ENCODE measurements at places on chromosomes 5 and 9.

DNA sequence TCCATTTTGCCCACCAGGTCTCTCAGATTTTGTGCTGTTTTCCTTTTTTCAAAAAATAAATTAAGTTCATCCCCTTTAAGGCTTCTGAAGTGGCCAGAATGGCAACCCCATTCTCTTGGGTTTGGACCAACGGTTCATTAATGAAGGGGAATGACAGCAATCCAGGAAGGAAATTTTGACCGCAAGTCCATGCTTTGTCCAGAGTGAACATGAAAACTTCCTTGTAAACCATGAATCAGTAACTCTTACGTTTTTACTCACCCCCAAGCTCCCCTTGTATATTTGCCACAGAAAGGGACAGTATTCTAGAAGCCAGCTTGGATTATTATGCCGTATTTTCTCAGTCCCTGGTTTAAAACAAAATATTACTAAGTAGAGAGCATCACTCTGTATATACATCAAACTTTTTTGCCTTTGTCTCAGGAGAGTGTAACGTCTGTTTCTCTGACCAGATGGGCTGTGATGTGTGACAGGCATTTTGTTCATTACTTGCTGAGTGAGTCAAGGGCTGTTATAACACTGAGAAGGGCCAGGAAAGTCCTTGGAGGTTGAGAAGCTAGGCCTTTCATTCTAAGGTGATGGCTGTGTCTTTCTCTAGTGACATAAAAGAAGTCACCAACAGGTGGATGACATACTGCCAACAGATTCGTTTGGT is 148.2 kb downstream of the SMARCA2 start:
- no peak for DNase-seq

- peak; percentile 75 for DNase-seq
These were observed 59.9 kb upstream of the TLR4 start for GRCh38 chr9:117644133-117644931.

GRCh38 chr9:108972626-108973209 is 38.5 kb downstream of the ABITRAM start:
- no peak for DNase-seq

GRCh38 chr9:136143215-136144001 is 24.7 kb upstream of the TMEM250 start:
- no peak for DNase-seq

DNA sequence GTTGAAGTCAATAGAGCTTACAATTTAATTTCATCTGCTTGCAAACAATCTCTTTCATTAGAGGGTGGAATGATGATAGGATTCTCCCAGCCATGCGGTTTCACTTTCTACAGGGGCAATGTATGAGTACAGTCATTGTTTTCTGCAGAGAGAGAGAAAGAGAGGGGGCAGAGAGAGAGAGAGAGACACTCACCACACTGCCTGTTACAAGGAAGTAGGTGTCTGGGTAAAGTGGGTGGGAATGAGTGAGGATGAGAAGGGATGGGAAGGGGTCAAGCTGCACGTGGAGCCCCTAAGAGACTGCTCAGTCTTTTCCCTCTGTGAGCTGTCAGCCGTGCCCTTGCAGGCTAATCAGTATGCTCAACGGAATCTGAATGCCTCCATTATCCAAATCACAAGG is 454.3 kb downstream of the KDM4C start:
- DNase-seq: peak; percentile 44

DNA sequence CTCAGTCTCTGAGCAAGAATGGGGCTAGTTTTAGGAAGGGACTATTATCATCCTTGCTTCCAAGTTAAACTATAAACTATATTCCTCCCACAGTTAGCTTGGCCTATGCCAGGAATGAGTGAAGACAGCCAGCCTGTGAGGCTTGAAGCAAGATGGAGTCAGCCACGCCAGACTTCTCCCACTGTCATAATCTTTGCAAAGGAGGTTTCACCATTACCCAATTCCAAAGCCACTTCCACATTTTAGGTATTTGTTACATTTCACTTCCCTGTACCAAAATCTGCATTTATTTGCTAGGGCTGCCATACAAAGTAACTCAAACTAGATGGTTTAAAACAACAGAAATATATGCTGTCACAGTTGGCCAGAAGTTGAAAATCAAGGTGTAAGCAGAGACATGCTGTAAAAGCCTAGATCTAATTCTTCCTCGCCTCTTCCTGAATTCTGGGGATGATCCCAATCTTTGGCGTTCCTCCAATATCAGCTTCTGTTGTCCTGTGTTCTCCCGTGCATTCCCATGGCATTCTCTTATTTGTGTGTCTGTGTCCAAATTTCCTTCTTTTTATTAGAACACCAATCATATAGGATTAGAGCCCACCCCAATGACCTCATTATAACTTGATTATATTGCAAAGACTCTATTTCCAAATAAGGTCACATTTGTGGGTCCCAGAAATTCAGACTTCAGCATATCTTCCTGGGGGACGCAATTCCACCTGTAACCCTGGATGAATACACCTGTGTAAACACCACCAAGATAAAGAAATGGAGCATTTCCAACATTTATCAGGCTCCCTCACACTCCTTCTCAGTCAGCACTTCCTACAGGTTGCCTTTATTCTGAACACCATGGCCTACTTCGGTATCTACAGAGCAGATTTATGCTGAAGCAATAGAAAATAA is 126.8 kb downstream of the GCNT1 start:
- DNase-seq: no peak

Data from substantia nigra (tissue), 51 donors.